ENCODE measurements at places on chromosomes 7 and 10. TPM values are rescaled to one million over a fixed set of nuclear protein-coding genes. Genes with fewer than 3 reads are reported as not detected.

- peak; percentile 35 for DNase-seq
These were observed 107.3 kb downstream of the NRCAM start for GRCh38 chr7:108348913-108349312.

GRCh38 chr7:157955348-157955999 lies 618.7 kb downstream of the DNAJB6 start:
- no peak for DNase-seq

- no peak for DNase-seq
These were observed 926.2 kb downstream of the KCNMA1 start for GRCh38 chr10:76711222-76711997.

DNA sequence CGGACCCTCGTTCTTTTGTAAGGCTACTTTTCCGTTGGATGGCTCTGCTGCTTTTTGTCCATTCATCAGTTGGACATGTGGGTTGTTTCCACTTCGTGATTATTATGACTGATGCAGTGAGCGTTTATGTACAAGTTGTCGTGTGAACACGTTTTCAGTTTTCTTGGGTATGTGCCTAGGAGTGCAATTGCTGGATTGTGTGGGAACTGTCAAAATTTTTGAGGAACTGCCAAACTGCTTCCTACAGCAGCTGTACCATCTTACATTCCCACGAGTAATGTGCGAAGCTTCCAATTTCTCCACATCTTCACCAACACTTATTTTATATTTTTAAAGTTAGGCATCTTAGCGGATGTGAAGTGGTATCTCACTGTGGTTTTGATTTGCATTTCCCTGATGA lies 10.4 kb downstream of the FKBP6 start:
- DNase-seq: no peak

- DNase-seq: no peak
These were observed 84.7 kb upstream of the C1QL3 start for GRCh38 chr10:16606421-16606820.

GRCh38 chr7:30164567-30164966 lies 29.8 kb downstream of the MTURN start:
- DNase-seq: peak; percentile 55

- peak; percentile 80 for DNase-seq
These were observed 45.8 kb downstream of the PRR15 start for GRCh38 chr7:29609162-29610037.

DNA sequence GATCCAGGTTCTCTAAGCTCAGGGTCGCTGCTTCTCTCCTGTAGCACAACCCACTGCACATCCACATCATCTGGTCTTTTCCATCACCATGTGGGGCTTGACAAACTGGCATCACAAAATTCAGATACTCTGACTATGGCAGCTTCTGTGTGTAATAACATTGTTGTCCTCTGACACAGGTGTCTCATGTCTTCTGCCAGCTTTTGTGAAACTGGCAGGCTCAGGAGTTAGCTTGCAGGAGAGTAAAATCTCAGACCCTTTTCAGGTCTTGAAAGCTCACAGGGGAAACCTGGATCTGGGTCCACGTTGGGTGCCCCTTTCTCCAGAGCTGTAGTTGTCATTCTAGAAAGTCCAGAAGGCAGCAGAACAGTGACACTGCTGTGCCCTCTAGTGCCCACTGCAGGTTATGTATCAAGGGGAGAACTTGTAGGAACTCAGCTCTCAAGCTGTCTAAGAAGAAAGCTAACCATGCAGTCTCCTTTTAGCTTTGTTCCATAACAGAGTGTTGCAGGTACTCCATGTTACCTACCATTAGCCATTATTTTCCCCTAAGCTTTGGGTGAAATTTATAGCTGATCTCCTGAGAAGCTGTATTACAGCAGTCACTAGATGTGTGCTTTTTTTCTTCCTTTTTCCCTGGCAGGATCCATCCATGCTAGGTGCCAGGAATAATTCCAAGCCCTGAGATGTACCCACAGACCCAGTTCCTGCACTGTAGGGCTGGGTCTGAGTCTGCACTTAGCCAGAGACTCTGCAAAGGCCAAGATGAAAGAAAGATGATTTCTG lies 102.7 kb downstream of the ZNF248 start:
- no peak for DNase-seq

- no peak for DNase-seq
These were observed 1.1 kb upstream of the FEZF1 start for GRCh38 chr7:122305475-122306319.

- DNase-seq: no peak
These were observed 47.6 kb upstream of the TMEM72 start for GRCh38 chr10:44863344-44864047.

- DNase-seq: no peak
These were observed 281.2 kb downstream of the SKAP2 start for GRCh38 chr7:26583094-26583648.

DNA sequence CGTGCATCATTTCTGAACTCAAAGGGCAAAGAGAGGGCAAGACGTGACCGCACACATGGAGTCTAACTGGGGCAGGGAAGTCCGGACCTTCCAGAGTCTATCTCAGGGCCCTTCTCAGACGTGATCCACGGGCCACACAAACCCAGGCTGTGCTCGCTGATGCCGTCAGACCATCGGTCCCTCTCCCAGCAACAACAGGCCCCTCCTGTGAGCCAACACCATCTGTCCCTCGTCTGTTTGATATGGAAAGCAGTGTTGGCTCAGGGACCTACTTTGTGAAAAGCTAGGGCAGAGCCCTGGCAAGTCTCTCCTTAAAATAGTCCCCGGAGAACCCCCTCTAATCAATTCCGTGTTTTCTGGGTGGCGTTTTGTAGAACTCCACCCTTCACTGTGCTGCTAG lies 208.8 kb downstream of the TCERG1L start:
- no peak for DNase-seq

DNA sequence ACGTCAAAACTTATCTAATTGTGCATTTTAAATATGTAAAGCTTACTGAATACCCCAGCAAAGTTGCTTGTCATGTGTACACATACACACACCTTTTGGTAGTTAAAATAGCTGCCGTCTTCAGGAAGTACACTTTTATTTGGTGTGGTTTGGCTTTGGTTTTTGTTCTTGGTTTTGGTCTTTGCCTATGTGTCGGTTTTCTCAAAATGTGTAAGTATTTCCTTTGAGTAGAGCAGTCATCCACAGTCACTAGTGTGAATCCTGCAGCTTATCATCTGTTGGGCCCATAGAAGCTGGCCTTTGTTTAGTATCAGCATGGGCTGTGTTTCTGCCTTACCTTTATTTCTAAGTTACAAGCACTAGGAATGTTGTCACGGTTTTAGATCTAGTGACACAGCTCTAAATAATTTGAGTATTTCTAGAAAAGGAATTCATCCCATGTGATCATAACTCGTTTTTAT lies 35.3 kb downstream of the NET1 start:
- DNase-seq: no peak

DNA sequence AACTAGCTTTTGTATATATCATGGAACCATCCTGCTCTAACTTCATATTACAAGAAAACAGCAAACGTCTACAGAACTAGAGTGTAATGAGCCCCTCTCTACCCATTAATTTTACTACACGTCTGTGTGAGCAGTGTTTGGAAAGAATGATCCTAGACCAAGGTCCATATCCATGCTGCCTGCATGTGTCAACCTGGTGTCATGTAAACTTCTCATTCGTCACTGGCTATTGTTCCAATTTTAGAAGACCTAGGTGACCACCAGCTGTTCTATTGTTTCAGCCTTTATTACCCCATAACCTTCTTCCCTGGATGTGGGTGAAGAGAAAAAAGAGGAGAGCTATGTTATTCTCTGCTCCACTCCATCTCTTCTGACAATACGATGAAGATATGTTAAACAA lies 77.1 kb downstream of the CREM start:
- DNase-seq: no peak

DNA sequence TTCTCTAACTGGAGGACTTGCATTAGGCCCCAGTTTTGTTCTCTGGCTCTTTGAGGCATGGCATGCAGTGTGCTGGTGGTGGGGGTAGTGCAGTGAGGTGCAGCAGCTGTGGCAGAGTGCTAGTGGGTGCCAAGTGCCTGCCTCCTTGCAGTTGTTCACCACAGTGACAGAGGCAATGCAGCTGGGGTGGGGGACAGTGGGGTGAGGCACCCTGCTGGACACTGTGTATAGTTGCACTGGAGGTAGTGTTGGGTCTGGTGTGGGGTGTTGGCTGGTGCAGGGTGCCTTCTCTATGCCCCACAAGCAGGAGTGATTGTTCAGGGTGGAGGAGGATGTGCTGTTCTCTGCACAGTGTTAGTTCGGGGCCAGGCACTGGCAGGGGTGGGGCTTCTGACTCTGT lies 21.7 kb upstream of the KEL start:
- no peak for DNase-seq

DNA sequence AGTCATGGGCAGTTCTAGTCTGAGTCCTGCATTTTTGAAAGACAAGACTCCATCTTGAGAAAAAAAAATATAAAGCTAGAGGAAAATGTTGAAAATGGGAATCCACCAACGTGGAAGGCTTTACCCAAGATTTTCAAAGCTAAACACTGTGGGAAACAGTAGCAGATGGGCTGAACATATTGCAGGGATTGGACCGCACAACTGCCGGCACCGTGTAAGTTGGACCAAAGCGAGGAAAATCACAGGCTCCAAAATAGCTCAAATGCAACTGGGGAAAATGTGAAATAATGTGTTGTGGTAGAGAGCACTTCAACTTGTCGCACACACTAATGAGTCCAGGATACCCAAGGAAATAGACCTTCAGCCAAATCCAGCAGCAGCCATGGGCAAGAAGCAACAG lies 26.4 kb upstream of the ADRB1 start:
- DNase-seq: no peak

- no peak for DNase-seq
These were observed 131.1 kb upstream of the TMEM106B start for GRCh38 chr7:12080006-12080405.

DNA sequence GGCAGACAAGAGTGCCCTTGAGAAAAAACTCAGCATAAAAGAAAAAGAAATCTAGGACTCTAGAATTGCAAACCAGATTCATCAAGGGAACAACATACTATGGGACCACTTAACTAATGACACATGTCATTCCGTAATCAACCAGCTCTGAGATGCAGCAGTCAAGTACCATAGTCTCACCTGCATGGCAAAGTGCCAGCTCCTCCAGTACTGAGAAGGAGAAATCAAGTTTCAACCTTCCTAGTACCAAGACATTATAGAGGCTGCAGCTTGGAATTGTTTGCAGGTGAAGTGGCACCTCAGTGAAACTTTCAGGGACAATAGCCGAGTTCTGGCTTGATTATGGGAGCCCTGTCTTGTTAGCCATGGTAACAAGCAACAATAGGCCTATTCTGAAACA lies 11.5 kb downstream of the STEAP1 start:
- peak; percentile 10 for DNase-seq

GRCh38 chr10:32169556-32169955 lies 113.3 kb upstream of the KIF5B start:
- DNase-seq: no peak

GRCh38 chr10:58667658-58668310 lies 155.1 kb downstream of the BICC1 start:
- no peak for DNase-seq

GRCh38 chr7:35777121-35777520 lies 23.7 kb upstream of the SEPTIN7 start:
- no peak for DNase-seq

DNA sequence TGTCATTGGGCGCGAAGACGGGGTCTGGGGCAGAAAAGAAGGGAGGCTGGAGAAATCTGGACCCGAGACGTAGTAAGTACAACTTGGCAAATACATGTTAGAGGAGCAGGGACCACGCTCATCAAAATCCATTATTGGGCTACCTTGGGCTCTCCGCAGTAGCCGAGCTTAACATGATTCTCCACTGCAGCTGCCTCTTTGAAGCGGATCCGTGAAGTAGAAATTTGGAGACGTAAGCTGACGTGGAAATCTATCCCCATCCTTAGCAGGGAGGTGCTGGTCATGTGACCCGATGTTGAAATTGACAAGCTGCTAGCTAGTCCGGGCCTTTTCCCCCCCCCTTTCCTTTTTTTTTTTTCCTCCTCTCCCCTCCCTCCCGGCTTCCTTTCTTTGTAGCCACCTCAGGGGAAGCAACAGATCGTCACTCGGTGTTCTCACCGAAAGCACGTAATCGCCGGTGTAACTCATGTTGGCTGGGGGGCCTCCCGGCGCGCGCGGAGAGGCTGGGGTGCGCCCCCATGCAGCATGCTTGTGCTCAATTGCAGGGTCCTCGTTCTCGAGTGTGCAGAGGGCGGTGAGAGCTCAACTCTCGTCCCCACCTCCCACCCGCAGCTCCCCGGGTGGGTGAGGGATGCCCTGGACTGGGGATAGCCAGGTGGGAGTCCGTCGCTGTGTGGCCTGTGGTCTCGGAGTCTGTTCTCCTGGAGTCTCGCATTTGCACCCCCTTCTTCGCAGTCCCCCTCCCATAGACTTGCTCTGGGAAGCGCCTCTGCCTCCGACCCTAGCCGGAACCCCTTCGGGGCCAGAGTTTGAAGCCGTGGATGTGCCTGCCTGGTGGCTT lies at the start of gene HOXA11:
Gene HOXA11 (minus strand): TSS at position 220 of the 841 bp plus-strand sequence. CDS start 88 bp downstream, at position 132.
- DNase-seq: no peak

DNA sequence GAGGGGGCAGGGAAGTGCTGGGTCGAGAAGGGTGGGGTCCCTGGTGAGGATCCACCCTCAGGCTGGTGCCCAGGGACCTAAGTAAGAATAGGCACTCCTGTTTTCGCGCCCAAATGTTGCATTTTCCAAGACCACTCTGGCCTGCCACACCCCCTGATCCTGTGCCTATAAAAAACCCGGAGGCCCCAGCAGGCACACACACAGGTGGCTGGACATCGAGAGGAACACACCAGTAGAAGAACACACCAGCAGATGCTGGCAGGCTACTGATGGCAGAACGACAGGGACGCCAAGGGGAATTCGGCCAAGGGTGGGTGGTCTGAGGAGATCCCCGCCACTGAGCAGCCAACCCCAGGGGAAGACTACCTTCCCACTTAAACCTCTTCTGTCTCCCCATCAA lies 633.9 kb upstream of the POT1 start:
- DNase-seq: no peak

DNA sequence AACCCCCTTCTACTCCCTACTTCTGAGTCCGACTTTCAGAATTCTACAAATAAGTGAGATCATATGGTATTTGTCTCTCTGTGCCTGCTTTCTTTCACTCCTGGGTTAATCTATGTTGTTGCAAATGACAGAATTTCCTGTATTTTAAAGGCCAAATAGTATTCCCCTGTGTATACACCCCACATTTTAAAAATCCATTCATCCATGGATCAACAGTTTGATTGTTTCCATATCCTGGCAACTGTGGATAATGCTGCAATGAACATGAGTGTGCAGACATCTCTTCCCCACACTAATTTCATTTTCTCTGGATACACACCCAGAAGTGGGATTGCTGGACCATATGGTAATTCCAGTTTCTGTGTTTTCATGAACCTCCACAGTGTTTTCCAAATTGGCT lies 225.8 kb upstream of the TCERG1L start:
- no peak for DNase-seq

Gene LBX1
- polyA plus RNA-seq: not detected

Gene SNCG
- polyA plus RNA-seq: 2.7 TPM

Gene RPEL1
- polyA plus RNA-seq: not detected

Gene TFEC
- not detected for polyA plus RNA-seq

Gene FBXL13
- not detected for polyA plus RNA-seq

Gene SPDYE5
- not detected for polyA plus RNA-seq

Gene COL1A2
- polyA plus RNA-seq: 1.4 TPM

Gene SLC16A12
- 0.04 TPM for polyA plus RNA-seq

Gene LDB3
- not detected for polyA plus RNA-seq

Gene PMS2
- polyA plus RNA-seq: 4.1 TPM

Gene ANKRD1
- polyA plus RNA-seq: 0.02 TPM

Gene PON1
- not detected for polyA plus RNA-seq

Gene LRGUK
- polyA plus RNA-seq: not detected

Gene CABCOCO1
- not detected for polyA plus RNA-seq

Gene CHAT
- not detected for polyA plus RNA-seq

Gene SMO
- polyA plus RNA-seq: 9.5 TPM

Gene STK32C
- polyA plus RNA-seq: 7.6 TPM

Gene GJC3
- not detected for polyA plus RNA-seq
